ENCODE measurements at places on chromosomes 1 and 21. TPM values are rescaled to one million over a fixed set of nuclear protein-coding genes. Genes with fewer than 3 reads are reported as not detected.

DNA sequence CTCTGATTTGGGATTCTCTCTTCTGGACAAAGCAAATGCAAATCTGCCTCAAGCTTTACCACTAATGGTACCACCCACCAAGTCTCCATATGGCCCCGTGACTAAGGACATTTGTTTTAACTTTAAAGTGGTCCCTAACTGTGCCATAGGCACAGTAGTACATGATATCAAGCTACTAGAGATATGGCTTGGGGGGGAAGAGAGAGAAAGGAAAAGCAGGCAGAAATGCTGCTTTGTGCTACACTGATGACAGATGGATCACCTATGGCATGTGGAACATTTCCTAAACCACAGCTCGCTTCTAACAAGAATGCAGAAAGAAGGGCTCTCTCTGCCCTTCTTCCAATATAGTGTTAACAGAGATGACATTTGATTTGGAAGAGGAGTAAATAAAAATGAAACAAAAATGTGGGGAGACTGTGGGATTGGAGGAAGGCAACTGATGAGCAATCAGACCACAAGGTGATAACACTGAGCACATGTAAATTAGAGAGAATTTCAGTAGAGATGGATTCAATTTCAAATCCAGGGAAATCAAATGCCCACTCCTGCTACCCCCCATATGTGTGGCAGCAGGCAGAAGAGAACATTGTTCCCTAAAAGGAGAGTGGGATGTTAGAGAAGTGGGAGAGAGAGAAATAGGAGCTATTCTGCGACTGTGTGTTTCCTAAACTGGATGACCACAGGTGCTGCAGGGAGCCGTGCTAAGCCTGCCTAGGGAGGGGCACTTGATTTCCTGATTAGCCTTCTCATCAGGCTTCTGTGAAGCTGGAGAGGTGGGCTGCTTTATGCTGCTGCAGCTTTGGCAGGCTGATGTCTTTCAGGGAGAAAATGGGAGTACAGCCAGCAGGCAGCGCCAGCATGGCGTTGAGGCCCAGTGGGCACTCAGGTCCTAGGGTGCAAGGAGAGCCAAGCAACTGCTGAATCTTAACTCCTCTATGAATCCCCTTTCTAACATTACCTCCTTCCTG is 75.3 kb downstream of the ZNF648 start:
- DNase-seq = peak; percentile 59

DNA sequence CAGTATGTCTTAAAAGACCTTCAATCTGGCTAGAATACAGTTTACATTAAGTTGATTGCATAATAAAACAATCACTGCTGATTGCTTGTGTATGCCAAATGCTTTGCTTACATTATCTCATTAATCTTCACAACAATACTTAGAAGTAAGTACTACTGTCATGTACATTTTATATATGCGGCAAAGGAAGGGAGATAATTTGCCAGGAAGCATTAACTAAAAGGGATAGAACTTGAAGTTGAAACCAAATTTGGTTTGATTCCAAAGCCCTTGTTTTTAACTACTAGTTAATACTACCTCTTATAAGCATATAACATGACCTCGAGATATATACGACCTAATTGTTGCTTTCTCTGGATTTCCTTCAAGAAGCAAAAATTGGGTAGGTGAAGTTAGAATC is 155.8 kb downstream of the NTMT2 start:
- no peak for DNase-seq

- no peak for DNase-seq
Measured at GRCh38 chr1:166471359-166471758, 304.6 kb upstream of the FAM78B start.

DNA sequence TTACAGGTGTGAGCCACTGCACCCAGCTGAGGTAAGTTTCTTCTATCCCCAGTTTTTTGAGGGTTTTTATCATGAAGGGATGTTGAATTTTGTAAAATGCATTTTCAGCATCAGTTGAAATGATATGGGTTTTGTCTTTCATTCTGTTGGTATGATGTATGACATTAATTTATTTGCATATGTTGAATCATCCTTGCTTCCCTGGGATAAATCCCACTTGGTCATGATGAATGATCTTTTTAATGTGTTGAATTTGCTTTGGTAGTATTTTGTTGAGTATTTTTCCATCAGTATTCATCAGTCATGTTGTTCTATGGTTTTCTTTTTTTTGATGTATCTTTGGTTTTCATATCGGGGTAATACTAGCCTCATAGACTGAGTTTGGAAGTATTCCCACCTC is 141.0 kb downstream of the RPS6KC1 start:
- no peak for DNase-seq

DNA sequence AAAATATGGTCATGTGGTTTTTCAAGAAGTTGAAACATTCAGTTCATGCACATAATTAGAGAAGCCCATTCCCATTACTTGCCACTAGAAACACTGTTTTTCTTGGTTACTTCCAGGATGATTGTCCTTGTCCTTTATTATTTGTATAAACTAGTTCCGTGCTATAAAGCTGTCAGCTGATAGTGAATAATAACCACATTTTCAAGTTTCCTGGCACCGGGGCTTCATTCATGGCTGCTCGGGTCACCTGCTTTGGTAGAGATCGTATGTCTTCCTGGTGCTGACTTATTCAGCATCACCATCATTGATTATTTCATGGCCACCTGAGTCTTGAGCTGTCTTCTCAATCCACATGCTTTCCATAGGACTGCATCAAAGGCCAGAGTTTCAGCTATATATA is 62.9 kb upstream of the ZNF326 start:
- no peak for DNase-seq

The KRTAP12-2 gene
- not detected for polyA plus RNA-seq

DNA sequence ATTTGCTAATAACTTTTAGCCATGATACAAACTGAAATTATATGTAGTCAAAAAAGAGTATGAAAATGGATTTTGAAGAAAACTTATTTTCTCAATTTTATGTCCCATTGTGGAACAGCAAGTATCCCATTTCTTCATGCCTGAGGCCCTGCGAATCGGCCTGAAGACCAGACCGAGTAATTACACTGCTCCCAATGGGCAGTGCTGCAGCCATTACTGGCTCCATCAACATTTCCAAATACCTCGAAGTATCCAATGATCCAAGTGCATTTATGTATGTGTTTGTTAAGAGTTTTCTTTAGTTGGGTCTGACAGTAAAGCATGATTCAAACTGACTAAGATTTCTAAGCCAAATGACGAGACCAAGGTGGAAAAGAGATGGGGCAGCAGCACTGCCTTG is 44.4 kb downstream of the HSF2BP start:
- DNase-seq = no peak

- DNase-seq = peak; percentile 17
Measured at GRCh38 chr1:37795340-37796125, 1.9 kb downstream of the MANEAL start.

The KCNA3 gene
- 4.5 TPM for polyA plus RNA-seq

DNA sequence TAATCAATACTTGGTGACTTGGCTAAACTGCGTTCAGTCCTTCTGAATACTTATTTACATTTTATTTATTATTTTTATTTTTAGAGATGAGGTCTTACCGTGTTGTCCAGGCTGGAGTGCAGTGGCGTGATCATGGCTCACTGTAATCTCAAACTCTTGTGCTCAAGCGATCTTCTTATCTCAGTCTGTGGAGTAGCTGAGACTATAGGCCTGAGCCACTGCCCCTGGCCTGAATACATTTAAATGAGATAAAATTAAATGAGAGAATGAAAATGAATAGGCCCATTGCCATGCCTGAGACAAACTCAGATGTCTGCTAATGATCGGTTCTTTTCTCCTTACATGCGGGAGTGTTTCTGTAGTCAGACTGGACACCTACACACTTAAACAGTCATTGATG is 86.0 kb downstream of the GALNT2 start:
- DNase-seq = no peak

DNA sequence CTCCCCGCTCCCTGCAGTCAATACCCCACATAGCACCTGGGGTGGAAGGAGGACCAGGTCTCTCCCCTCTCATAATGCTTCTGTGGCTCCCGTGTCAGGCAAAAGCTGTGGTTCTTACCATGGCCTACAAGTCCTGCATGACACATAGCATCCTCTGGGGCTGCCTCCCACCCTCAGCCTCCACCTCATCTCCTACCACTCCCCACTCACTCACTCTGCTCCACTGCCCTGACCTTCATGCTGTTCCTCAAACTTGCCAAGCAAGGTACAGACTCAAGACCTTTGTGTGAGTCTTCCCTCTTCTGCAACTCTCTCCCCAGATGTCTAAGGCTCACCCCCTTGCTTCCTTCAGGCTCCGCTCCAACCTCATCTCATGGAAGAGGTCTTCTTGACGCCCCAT is 28.0 kb upstream of the VANGL1 start:
- DNase-seq = no peak

The DEPDC1 gene
- 2.3 TPM for polyA plus RNA-seq

The PROX1 gene
- 27.9 TPM for polyA plus RNA-seq

DNA sequence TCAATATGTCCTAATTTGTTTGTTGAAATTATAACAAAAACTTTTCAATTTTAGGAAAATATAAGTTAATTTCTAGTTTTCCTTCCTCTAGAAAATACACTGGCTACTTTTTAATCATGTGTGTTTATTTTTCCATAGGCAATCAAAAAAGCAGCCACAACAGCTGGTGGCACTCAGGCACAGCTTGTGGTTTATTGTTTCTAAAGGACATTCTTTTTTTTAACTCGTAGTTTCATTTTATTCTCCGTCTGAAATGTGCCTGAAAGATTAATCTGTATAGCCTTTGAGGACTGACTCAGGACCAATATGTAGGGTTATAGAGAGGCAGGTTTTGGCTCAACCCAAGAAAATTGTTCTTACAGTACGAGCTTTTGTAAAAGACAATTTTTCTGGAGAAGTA is 20.7 kb upstream of the STX12 start:
- DNase-seq = no peak

- DNase-seq = no peak
Measured at GRCh38 chr1:233520261-233521191, 93.4 kb upstream of the KCNK1 start.

- DNase-seq = no peak
Measured at GRCh38 chr21:27248814-27249213, 281.9 kb upstream of the ADAMTS5 start.

The FBLIM1 gene
- 53.3 TPM for polyA plus RNA-seq

DNA sequence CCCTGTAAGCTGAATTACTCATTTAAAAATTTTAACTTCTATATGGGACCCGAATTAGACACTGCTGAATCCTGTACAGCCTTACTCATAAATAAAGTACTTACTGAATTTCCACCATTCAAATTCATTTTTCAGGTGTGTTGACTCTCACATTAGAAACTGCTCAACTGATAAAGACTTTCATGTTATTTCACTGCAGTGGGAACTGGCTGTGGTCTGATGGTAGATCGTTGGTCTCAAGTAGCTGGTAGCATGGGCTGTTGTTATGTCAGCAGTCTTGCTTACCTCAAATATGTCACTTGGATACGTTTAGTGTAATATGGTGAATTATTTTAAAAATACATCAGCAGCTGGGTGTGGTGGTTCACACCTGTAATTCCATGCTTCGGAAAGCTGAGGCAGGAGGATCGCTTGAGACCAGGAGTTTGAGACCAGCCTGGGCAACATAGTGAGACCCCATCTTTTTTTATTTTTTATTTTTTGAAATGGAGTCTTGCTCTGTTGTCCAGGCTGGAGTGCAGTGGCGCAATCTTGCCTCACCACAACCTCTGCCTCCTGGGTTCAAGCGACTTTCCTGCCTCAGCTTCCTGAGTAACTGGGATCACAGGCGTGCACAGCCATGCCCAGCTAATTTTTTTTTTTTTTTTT is 10.4 kb downstream of the DEGS1 start:
- DNase-seq = no peak

DNA sequence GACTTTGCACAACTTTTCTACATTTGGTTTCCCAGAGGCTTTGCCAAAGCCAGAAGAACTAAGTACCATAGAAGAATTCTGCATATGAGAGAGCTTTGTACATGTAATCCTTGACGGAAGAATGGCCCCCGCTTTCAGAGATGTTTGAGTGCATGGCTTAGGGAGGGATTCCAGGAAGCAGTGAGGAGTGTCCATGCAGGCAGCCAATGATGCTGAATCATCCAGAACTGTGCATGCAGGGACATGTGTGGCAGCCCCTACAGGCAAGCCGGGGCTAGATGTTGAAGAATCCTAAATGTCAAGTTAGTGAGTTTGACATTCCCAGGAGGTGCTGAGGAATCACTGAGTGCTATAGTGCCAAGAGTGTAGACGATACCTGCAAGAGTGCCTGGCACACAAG is 9.9 kb upstream of the HAO2 start:
- DNase-seq = no peak

Data from brain (organoid and tissue), 16 donors.